MV-4-11 (cell line): ENCODE measurements at places on chromosomes 3 and 15.

DNA sequence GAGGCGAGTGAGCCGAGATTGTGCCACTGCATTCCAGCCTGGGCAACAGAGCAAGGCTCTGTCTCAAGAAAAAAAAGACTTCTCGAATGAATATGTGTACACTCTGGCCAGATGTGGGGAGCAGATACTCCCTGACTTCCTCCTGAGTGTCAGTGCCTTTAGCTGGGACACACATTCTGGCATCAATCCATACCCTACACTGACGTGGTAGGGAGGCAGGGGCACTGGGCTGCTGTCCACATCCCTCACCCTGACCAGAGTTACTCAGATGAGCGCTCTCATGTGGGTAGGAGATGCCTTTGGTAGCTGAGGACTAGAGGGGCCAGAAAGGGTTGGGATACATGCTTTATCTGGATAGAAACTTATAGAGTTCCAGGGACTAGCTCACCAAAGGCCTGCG is 15.6 kb downstream of the LIMD1 start:
- no peak for DNase-seq

GRCh38 chr3:123442125-123442524 is 6.8 kb downstream of the ADCY5 start:
- DNase-seq = no peak

- DNase-seq = peak; percentile 29
These were observed 8.4 kb downstream of the GMNC start for GRCh38 chr3:190854062-190854461.

DNA sequence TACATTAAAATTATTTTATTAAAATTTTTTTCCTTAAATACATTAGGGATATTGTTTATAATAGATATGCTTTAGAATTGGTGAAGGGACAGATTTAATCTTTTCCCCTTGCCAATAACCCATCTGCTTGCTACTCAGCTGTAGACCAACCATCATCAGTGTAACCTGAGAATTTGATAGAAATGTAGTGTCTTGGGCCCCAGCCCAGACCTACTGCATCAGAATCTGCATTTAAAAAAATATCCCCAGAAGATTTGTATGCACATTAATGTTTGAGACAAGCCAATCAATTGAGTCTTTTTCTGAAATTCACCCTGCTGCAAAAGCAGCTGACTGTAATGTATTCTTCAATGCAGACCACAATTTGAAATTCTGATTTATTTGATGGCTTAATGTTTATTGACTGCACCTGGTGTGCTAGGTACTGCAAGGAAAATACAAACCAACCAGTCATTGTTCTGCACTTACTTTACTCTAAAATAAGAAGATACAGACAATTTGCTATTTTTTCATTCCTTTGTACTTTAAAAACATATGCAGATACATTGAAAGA is 190.7 kb upstream of the SGO1 start:
- no peak for DNase-seq

GRCh38 chr3:196772102-196772501 is 32.4 kb downstream of the PAK2 start:
- DNase-seq = no peak
